ENCODE measurements at places on chromosomes 7 and 10.

GRCh38 chr7:134632937-134633540 lies 13.6 kb upstream of the BPGM start:
- peak; percentile 54 for DNase-seq

GRCh38 chr10:30630571-30630970 lies 1.0 kb upstream of the LYZL2 start:
- DNase-seq, result no peak

- no peak for DNase-seq
These were observed 457.1 kb downstream of the TYW1 start for GRCh38 chr7:67453580-67454380.

DNA sequence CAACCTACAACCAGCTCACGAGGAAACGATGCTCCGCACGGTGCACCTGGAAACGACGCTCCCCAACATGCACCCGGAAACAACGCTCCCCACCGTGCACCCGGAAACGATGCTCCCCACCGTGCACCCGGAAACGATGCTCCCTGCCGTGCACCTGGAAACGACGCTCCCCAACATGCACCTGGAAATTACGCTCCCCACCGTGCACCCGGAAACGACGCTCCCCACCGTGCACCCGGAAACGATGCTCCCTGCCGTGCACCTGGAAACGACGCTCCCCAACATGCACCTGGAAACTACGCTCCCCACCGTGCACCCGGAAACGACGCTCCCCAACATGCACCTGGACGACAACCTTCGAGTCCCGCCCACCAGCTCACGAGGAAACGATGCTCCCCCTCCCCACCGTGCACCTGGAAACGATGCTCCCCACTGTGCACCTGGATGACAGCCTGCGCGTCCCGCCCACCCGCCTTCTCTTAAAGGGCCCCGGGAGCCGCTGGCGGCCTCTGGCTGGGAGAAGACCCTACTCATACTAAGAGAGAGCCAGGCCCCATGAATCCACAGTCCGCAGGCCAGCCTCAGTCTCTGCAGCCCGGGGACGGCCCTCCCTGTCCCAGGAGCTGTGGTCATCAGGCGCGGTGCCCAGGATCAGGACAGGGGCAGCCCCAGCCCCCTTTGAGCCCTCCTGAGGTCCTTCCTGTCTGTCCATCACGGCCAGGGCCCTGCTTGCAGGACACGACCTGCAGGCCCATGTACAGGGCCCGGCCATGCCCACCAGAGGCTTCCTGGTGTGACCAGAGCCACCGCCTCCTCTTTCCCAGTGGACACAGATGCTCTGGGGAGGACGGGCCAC lies 98.3 kb downstream of the PDGFA start:
- DNase-seq, result no peak

GRCh38 chr10:103793429-103793828 lies 61.9 kb downstream of the SH3PXD2A start:
- DNase-seq, result no peak

DNA sequence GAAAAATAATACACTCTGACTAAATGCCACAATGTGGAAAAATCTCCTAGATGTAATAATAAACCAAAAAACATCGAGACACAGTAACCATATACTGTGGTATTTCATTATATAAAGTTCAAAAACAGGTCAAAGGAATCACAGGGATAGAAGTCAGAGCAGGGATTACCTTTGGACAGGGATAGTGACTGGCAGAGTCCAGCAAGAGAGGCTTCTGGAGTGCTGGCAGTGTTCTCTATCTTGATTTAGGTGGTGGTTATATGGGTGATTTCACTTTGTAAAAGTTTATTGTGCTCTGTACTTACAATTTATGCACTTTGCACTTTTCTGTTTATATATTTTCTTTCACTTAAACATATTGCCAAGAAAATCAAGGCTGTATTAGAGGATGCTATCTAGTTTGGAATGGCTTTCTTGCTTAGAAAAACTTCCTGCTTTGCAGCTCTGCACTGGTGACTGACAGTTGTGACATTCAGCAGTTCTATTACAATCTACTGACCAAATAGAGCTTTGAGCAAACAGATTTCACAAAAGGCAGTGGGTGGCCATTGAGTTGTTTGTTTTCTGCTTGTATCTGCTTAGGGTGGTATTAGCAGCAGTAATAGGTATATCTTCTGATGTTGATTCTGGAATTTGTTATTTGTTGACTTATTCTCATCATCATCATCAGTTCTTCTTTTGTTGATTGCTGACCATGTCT lies 263.6 kb upstream of the LRGUK start:
- DNase-seq, result no peak

- no peak for DNase-seq
These were observed 26.0 kb upstream of the JMJD1C start for GRCh38 chr10:63491588-63492316.

DNA sequence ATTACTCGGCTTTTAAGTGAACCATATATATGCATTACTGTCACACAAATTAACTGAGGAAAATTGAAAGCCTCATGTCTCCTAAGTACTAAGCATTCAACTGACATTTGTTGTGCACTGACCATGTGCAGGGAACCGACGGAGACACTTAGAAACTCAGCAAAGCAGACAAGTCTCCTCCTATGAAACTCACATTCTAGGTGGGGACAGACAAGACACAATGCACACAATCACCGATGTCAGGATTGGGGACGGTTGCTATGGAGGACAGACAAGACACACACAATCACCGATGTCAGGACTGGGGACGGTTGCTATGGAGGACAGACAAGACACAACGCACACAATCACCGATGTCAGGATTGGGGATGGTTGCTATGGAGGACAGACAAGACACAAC lies 134.0 kb downstream of the PTPRN2 start:
- no peak for DNase-seq

- no peak for DNase-seq
These were observed 10.7 kb upstream of the ATRNL1 start for GRCh38 chr10:115082506-115082905.

GRCh38 chr10:35387768-35388167 lies 51.5 kb downstream of the CCNY start:
- DNase-seq, result no peak

- no peak for DNase-seq
These were observed 25.1 kb downstream of the DDIT4 start for GRCh38 chr10:72298592-72299519.

- DNase-seq, result no peak
These were observed 70.0 kb upstream of the ZMIZ2 start for GRCh38 chr7:44678471-44679179.

DNA sequence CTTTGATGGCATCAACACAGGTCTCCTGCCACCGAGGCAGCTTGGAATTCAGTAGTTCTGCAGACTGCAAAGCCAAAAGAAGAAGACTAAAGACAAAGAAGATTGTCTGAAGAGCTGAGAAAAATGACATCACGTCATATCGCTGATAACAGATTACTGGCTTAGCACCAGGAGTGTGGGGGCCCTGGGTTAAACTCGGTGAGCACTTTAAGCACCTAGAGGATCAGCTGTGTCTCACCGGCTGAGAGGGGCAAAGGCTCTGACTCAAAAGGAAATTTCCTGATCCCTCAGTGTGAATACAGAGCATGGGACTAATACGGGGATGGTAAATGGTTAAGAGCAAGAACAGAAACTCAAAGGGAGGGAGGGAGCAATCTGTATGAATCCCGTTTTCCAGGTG lies 30.7 kb downstream of the BRI3 start:
- no peak for DNase-seq

DNA sequence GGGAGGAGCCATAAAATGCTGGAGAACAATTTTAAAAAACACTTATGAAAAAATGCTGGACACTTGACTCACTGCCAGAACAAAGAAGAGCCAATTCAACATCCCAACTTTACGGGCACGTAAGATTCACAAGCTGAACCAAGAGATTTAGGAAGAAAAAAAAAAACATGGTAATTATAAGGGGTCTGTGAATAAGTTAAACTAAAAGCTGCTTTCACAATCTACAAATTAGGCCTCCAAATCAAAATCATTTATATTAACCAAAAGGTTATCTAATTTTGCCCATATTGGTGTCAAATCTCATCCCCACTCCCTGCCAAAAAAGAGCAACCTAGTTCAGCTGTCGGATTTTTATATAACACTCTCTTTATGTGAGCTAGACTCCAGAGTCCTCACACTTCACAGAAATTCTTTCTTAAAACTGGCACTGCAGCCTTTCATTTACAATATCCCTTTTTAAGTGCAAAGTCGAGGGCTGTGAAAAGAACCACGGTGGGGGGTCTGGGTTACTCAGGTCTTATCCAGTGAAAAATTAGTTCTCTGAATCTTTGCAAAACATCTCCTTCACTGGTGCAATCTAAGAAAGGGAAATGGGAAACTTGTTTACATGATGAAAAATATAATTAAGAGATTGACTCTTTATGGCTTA lies 30.4 kb upstream of the DGKI start:
- no peak for DNase-seq

DNA sequence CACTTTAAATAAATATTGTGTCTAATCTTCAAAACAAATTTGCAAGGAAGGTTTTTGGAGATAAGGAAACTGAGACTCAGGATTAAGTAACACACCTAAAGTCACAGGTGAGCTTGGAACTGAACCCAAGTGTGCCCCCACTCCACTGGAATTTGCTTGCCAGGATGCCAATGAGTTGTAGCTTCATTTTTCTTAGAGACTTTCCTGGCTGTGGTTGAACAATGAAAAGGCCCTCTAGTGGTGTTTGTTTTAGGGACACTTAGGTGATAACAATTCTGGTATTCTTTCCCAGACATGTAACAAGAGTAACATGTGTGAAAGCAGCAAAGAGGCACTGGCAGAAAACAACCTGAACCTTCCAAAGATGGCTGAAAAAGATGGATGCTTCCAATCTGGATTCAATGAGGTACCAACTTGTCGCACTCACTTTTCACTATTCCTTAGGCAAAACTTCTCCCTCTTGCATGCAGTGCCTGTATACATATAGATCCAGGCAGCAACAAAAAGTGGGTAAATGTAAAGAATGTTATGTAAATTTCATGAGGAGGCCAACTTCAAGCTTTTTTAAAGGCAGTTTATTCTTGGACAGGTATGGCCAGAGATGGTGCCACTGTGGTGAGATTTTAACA lies 1.5 kb downstream of the IL6 start:
- DNase-seq, result no peak

DNA sequence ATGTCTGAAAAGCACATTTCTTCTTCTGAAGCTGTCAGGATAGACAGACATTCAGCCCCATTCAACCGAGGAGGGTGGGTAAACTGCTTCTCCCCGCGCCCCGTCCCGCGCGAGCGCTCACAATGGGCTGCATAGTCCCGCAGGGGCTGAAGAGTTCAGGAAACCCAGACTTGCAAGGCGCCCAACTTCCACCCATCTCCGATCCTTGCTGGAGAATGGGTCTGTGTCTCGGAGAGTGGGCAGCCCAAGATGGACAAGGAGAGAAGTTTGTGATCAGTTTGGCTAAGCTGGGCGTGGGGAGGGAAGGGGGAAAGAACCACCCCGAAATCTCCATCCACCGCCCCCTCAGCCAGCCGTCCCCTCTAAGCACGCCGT lies 686 bp downstream of the AASS start:
- DNase-seq, result no peak

DNA sequence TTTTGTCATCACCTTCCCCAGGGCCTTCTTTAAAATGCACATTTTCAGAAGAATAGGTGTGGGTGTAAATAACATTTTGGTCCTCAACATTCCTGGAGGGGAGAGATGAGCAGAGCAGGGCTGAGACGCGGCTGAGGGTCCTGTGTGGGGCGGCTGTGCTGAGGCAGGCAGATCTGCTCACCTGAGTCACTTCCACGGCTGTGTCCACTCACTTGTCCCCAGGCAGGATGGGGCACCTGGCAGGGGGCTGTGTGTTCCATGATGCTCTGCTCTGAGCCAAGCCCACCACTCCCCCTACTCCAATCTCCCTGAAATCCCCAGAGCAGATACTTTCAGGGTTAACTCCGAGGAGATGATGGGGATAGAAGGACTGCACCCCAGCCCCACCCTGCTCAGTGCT lies 93.8 kb downstream of the GLRX3 start:
- no peak for DNase-seq

DNA sequence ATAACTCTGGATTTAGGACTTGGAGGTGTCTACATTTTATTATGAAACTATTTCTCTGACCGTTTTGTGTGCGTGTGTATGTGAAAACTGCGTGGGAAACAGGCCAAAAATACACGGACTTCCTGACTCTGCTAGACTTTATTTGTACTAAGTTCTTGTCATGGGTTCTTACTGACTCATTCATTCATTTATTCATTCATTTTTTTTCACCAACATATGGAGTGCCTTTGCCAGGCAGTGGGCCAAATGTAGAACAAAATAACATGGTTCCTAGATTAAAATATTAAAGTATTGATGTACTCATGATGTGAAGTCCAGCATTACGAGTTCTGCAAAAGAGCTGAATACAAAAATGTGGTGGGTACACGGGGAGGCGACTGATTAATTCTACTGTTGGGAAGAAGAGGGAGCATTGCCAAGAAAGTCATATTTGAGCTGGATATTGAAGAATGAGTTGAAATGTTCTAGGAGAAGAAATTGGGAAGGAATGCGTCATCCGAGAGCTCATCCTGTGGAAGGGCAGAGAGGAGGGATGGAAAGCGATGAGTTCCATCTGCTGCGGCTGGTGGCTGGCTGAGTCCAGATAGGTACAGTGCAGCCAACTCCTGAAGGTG lies 24.6 kb downstream of the CACNB2 start:
- DNase-seq, result no peak

- DNase-seq, result no peak
These were observed 13.9 kb downstream of the FAM133B start for GRCh38 chr7:92576296-92576695.

DNA sequence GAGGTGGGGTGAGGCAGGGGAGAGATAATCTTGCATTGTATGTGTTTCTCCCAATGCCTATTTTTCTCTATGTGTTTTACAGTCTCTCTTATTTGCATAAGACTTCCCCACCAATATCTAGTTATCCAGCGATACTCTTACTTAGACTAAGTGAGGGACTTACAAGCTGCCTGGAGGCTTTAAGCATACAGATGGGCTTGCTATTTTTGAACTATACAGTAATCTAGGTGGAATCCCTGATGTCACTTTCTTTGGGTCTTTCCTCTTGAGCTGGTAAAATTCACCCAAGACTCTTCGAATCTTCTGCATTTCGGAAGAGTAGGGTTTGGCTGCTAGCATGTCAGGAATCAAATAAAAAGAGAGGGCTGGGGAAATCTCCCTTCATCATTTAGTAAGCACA lies 76.6 kb downstream of the NDUFB2 start:
- no peak for DNase-seq

DNA sequence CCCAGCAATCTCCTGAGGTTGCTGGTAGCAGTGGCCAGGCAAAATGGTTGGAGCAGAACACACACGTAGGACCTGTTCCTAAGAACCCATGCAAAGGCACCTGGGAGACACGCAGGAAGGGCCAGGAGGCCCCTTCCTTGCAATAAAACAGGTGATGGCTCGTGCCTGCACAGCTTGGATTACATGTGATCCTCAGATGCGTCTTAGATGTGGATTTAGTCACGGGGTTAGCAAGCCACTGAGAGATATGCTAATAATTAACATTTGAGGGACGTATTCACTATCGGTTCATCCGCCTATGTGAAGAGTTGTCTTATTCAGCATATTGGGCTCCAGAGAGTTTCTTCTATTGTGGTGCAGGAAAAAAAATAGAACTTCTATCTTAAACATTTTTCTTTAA lies 4.6 kb upstream of the RHEB start:
- no peak for DNase-seq

- no peak for DNase-seq
These were observed 327.3 kb downstream of the HTR7 start for GRCh38 chr10:90530521-90530920.

GRCh38 chr7:1170741-1171501 lies 10.9 kb upstream of the ZFAND2A start:
- DNase-seq, result no peak

- DNase-seq, result no peak
These were observed 85.8 kb downstream of the CYTH3 start for GRCh38 chr7:6186577-6186976.

Data from activated CD8-positive, alpha-beta T cell treated with anti-CD3 and anti-CD28 coated beads for 36 hours (primary cell).